ENCODE measurements at places on chromosomes 16 and 17. TPM values are rescaled to one million over a fixed set of nuclear protein-coding genes. Genes with fewer than 3 reads are reported as not detected.

TEX19 gene
- total RNA-seq: 0.40 TPM

CHRNE gene
- total RNA-seq: not detected

SCN4A gene
- 45.3 TPM for total RNA-seq

FKBP10 gene
- 12.0 TPM for total RNA-seq

AHSP gene
- not detected for total RNA-seq

TEKT3 gene
- not detected for total RNA-seq

DNA sequence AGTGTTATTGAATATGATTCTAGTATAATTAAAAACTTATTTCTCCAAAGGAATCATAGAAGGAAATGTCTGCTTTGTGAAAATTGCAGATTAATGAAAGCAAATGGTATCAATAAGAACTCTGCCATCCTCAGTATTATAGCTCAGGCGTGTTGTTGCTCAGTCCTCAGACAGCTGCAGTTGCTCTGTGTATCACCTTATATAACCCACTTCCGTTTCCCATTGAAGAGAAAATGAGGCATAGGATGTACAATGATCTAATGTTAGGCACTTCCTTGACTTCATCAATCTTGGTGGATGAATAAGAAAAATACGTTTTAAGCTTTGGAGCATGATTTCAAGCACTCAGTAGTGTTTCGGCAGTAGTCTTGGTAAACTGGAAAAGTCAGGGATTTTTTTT lies 14.1 kb downstream of the MFSD11 start:
- no peaks in the 10 kb centered on the region for H3K27me3 ChIP-seq
- H3K36me3 ChIP-seq: peaks cover 41% of the 10 kb centered on the region
- no peak for DNase-seq
- no peak overlapping the region for H3K4me3 ChIP-seq
- H3K27ac ChIP-seq: no peak overlapping the region

DNA sequence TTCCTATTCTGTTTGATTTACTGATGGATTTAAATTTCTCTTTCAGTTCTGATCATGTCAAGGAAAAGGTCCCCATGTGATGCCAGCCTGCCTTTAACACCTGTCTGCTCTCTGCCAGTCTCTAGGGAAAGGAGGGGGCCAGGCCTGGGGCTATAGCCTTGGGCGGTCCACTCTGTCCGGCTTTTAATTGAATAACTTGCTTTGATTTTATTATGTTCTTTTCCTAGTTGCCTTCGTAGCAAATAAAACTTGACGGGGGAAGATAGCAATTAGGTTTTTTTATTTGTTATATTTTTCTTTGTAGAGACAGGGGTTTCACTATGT lies 47.6 kb downstream of the ABAT start:
- H3K36me3 ChIP-seq: no peaks in the 10 kb centered on the region
- H3K27me3 ChIP-seq: no peaks in the 10 kb centered on the region
- no peak overlapping the region for H3K27ac ChIP-seq
- no peak overlapping the region for H3K4me3 ChIP-seq
- H3K4me1 ChIP-seq: no peaks in the 10 kb centered on the region

DNA sequence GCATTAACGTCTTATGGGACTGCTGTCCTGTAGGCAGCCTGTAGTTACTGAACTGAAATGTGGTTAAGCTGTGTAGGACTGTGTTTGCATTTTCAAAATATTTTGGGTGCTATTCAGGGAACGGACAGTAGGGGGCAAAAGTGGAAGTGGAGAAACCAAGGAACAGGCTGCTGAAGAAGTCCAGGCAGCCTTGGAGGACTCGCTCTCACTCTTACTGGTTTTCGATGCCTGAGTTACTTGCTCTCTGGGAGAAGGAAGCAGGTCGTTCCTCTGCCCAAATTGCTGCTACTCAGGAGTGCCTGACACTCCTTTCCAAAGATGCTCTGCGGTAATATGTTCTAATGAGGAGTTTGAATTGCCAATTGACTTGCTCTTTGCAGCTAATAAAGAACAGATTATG lies 64.5 kb upstream of the RBFOX1 start:
- peak overlapping the region; percentile 77 for H3K27ac ChIP-seq
- H3K4me3 ChIP-seq: no peak overlapping the region
- peak; percentile 17 for DNase-seq
- no peaks in the 10 kb centered on the region for H3K27me3 ChIP-seq
- peaks cover 28% of the 10 kb centered on the region for H3K4me1 ChIP-seq

DNA sequence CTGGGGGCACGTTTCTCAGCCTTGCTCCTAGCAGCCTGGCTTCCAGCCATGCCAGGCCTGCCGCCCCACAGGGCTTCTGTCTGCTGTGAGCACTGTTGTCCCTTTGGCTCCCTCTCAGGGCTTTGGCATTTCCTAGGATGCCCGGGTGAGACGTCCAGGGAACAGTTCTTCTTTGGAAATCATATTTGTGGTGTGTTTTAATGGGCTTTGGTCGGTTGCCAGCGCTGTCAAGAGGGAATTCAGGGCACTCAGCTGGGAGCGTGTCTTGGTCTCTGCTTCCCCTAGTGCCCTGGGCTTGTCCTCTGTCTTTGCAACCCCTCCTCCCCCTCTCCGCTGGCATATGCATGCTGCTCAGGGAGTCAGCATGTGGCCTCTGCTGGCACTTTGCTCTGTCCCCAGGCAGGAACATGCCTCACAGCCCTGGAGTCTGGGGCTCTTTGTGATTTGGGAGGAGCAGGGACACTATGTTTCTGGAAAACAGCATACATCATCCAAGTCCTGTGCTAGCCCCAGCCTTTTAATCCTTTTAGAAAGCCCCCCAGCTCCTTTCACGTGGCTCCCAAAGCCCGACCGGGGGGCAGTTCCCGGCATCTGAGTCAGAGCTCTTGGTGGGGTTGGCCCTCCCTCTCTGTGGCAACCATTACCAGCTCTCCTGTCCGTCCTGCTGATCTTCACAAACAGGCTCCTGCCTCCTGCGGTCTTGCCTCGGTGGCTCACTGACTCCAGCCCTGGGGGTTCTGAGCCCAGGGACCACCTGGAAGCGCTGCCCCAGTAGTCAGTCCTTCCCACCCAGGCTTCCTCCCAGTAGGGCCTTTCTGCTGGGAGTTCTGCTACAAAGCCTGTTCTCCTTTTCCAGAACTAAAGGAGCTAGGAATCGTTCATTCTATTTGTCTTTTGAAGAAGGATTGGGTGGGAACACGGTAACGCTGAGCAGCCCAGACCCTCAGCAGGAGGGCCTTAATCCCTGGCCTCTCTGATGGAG lies 26.7 kb downstream of the SAP30BP start:
- no peaks in the 10 kb centered on the region for H3K36me3 ChIP-seq
- peaks cover 76% of the 10 kb centered on the region for H3K4me1 ChIP-seq
- no peaks in the 10 kb centered on the region for H3K27me3 ChIP-seq
- peak; percentile 93 for DNase-seq
- peak overlapping the region; percentile 92 for H3K27ac ChIP-seq

DNA sequence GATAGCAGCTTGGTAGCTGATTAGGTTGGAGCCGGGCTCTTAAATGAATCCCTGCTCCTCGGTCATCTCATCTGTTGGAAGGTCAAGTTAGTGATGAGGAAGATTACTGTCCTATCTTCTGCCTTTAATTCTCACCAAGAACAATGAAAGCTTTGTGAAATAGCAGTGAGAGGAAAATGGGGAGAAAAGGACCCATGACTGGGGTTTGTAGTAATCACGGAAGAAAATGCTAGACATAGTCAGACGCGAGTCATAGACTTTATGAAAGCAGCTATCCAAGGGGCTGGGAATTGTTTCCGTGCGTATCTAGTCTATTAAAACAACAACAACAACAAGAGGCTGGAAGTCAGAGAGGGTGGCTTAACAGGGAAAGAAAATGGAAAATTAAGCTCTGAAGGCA lies 18.3 kb downstream of the PIK3R5 start:
- H3K36me3 ChIP-seq: no peaks in the 10 kb centered on the region
- H3K27ac ChIP-seq: no peak overlapping the region
- no peaks in the 10 kb centered on the region for H3K4me1 ChIP-seq

GRCh38 chr16:48965386-48965785 lies 316.3 kb downstream of the CBLN1 start:
- H3K4me1 ChIP-seq: no peaks in the 10 kb centered on the region
- H3K4me3 ChIP-seq: no peak overlapping the region
- DNase-seq: no peak
- H3K27ac ChIP-seq: no peak overlapping the region

DNA sequence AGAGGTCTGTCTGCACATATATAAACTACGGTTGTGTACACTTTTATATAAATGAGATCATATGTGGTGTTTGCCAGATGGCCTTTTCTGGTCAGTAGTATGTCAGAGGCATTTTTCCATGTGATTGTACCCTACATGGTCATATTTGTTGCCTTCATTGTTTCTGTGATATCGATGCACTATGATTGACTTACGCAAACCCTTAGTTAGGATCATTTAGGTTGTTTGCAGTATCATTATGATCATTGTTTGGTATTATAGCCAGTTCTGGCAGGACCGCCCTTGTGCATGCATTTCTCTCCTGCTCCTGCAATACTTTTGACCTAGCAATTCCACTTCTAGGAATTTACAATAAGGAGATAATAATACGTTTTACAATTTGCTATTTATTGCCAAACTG lies 169.1 kb downstream of the MSI2 start:
- no peak overlapping the region for H3K4me3 ChIP-seq
- H3K27me3 ChIP-seq: no peaks in the 10 kb centered on the region
- H3K27ac ChIP-seq: no peak overlapping the region
- no peaks in the 10 kb centered on the region for H3K36me3 ChIP-seq
- DNase-seq: no peak

DNA sequence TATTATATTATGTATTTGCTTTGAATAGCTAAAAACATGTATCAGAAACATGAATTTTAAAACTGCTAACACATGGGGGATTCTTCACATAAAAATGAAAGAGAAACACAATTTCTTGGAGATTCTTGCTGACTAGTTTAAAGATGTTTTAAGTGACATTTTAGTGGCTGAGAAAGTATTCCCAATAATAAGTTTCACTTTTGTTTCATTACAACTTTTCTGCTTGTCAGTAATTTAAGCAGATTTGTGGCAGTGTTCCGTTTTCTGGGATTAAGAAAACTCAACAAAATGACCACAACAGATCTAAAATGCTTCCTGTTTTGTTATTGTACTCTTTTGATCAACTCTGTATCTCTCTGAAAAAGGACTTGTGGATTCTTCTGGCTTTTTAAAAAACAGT lies 75.9 kb downstream of the NLK start:
- no peak overlapping the region for H3K27ac ChIP-seq
- H3K36me3 ChIP-seq: peaks cover 7% of the 10 kb centered on the region
- no peaks in the 10 kb centered on the region for H3K4me1 ChIP-seq
- no peak overlapping the region for H3K4me3 ChIP-seq
- no peak for DNase-seq
- no peaks in the 10 kb centered on the region for H3K27me3 ChIP-seq

DNA sequence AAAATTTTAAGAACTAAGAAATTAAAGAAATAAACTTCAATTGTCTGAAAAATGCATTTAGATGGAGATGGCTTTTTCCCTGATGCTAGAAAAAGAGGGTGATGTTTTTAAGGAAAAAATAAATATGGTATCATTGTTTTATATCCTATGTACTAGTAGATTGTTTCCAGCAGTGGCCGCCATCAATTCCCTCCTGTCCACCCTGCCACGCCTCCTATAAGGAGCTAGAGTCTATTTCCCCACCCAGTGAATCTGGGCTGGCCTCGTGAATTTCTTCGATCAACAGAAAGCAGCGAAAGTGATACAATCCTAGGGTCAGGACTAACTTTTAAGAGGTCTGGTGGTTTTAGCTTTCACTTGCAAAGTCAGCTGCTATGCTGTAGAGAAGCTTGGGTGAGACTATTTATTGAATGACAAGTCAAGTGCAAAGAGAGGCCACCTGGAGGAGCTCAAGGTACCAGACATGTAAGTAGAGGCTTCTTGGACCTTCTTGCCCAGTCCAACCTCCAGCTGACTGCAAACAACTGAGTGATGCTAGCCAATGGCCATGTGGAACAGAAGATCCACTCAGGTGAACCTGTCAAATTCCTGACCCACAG lies 80.9 kb upstream of the MTMR4 start:
- no peaks in the 10 kb centered on the region for H3K36me3 ChIP-seq
- H3K4me1 ChIP-seq: no peaks in the 10 kb centered on the region
- H3K27ac ChIP-seq: no peak overlapping the region
- H3K27me3 ChIP-seq: no peaks in the 10 kb centered on the region

- DNase-seq: peak; percentile 23
- H3K36me3 ChIP-seq: no peaks in the 10 kb centered on the region
- no peaks in the 10 kb centered on the region for H3K4me1 ChIP-seq
- no peak overlapping the region for H3K27ac ChIP-seq
- no peaks in the 10 kb centered on the region for H3K27me3 ChIP-seq
Measured at GRCh38 chr17:33779234-33779591, 475.9 kb upstream of the CCL2 start.

DNA sequence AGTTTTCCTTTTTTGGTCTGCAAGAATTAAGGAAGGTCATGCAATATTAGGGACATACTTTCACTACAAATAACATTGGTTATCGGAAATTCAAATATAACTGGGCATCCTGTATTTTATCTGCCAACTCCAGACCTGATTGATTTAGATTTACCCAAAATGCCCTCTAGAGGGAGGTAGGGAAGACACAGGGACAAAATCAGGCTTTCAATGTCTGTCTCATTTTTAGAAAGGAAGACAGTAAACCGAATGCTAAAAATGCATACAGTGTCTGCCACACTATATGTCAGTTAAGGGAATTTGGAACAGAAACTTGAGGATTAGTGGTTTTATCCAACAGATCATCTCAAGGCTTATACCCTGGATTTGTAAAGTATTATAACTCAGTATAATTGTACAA lies 161.7 kb upstream of the SOX9 start:
- no peak for DNase-seq
- no peaks in the 10 kb centered on the region for H3K36me3 ChIP-seq
- H3K4me3 ChIP-seq: no peak overlapping the region
- no peaks in the 10 kb centered on the region for H3K27me3 ChIP-seq
- no peaks in the 10 kb centered on the region for H3K4me1 ChIP-seq
- H3K27ac ChIP-seq: no peak overlapping the region

GRCh38 chr16:75559564-75560372 lies 3.7 kb upstream of the TMEM231 start:
- peaks cover 6% of the 10 kb centered on the region for H3K4me1 ChIP-seq
- no peaks in the 10 kb centered on the region for H3K36me3 ChIP-seq
- peak; percentile 47 for DNase-seq

- DNase-seq: no peak
- H3K4me1 ChIP-seq: no peaks in the 10 kb centered on the region
- H3K27ac ChIP-seq: peak overlapping the region; percentile 2
- no peaks in the 10 kb centered on the region for H3K36me3 ChIP-seq
- no peaks in the 10 kb centered on the region for H3K27me3 ChIP-seq
- peak overlapping the region; percentile 4 for H3K4me3 ChIP-seq
Measured at GRCh38 chr17:10384175-10384574, 11.4 kb upstream of the MYH13 start.

DNA sequence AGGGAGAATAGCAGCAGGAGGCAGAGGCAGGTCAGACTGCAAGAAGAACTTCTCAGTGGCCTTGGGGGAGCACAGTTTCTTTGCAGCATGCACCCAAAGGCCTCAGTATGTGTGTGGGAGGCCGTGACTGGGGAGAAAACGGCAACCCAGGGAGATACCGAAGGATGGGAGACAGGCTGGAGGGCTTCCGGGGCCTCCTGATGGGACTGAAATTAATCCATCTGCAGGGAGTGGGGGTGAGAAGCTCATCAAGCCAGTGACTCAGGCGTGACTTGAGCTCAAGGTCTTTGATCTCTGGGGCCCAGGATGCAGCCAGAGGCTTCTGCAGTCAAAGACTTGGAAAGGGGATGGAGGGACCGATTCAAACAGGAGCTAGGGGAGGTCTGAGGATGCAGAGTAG lies 5.1 kb upstream of the C17orf113 start:
- H3K27me3 ChIP-seq: no peaks in the 10 kb centered on the region
- H3K4me3 ChIP-seq: no peak overlapping the region
- H3K4me1 ChIP-seq: no peaks in the 10 kb centered on the region
- no peak overlapping the region for H3K27ac ChIP-seq
- DNase-seq: no peak

Data from gastrocnemius medialis (tissue), 4 donors.